Activated naive CD4-positive, alpha-beta T cell treated with anti-CD3 and anti-CD28 coated beads for 36 hours (primary cell): ENCODE measurements at places on chromosomes 4 and X.
A peak's percentile ranks its signal among the peaks of the same experiment; 100 is the strongest.

GRCh38 chrX:129701624-129702069 is 37.1 kb upstream of the XPNPEP2 start:
- DNase-seq = no peak

- DNase-seq = peak; percentile 18
These were observed 295.4 kb upstream of the KLF3 start for GRCh38 chr4:38368613-38369012.

DNA sequence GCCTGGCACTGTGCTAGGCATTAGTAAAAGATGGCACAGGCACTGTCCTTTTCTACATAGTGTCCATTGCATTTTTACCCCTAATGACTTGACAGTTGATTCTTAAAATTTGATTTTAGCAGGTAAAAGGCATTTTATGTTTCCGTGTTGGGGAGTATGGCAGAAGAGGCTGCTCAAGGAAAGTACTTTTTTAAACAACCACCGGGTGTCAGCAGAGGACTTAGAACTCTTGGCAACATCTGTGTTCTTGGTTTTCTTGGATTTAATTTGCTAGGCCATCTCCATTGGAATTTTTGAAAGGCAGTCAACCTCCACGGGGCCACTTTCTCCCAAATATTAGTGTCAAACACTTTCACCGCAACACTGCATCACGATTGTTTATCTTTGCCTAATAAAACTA is 102.9 kb downstream of the TSPAN7 start:
- DNase-seq = peak; percentile 18

DNA sequence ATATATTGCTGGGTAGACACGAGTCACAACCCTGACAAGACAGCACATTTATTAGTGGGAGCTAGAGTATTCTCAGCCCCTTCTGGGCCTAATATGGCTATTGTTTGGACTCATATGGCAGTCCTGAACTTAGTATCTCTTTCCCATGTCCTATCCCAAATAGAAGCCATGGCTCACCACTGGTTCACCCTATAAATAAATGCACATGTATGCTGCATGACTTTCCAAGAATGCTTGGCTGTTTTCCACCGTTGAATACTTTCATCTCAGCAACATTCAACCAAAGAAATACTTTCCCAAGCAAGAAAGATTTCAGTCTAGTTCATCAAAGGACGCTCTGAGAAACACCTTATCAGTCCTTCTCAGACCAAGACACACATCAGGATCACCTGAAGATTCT is 36.7 kb downstream of the SMPX start:
- DNase-seq = no peak

- no peak for DNase-seq
These were observed 104.9 kb downstream of the RASGEF1B start for GRCh38 chr4:81366779-81367178.

DNA sequence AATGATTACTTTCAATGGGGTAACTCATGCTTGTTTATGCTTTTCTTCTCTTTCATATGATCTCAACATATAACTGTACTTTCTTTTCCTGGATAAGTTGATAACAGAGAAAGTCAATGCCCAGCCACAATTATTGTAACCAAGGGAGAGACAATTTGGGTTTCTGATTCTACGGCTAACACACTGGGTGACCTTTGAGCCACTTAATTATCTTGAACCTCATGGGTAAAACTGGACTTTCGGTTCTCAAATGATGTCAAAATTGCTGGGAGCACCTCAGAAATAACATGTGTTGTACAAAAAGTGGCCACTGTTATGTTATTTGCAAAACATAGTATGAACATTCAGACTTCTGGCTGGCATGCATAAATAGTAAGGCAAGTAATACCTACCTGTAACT is 79.6 kb upstream of the MCF2 start:
- DNase-seq = no peak

DNA sequence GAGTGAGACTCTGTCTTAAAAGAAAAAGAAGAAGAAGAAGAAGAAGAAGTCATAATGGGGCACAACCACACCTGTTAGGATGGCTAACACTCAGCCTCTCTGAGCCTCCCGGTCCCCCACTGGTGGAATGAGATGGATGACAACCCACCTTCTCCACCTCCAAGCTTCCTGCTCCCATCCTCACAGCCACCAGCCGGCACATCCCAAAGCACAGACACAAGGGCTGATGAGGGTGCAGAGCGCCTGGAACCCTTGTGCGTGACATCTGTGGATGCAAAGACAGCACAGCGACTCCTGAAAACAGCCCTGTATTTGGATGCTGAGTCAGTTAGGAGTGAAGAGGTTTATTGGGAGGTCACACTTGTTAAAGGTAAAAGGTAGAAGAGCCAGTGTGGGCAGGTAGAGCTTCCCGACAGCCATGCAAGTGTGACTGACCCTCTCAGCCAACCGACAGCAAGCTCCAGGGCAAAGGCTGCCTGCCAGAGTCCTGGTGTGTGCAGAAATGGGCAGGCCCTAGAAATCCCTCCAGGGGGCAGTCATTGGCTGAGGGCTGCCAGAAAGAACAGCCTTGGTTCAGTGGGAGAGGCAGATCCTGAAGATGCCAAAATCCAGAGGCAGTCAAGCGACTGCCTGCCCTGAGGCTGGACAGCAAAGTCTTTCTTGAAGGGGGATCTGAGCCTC is 26.6 kb upstream of the MAN2B2 start:
- DNase-seq = peak; percentile 18

- no peak for DNase-seq
These were observed 30.9 kb downstream of the SUPT20HL1 start for GRCh38 chrX:24391389-24391788.

DNA sequence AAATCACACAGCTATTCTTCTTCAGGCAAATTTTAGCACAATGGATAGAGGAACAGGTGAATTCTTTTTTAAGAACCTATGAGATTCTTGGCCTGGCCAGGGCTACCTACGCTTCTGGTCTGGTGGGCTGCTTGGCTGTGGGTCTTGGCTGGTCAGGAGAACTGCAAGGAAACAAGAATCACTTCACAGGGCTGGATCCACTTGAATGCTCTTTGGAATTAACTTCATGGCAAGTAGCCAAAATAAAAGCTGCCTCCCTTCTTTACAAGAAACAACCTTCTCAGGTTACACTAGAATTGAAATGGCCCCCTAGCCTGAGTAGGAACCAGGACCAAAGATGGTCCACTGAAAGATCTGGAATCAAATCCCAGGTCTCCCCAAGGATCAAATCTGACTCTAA is 519.1 kb downstream of the IQCM start:
- DNase-seq = no peak

GRCh38 chrX:113009837-113010236 is 169.2 kb upstream of the AMOT start:
- DNase-seq = no peak

DNA sequence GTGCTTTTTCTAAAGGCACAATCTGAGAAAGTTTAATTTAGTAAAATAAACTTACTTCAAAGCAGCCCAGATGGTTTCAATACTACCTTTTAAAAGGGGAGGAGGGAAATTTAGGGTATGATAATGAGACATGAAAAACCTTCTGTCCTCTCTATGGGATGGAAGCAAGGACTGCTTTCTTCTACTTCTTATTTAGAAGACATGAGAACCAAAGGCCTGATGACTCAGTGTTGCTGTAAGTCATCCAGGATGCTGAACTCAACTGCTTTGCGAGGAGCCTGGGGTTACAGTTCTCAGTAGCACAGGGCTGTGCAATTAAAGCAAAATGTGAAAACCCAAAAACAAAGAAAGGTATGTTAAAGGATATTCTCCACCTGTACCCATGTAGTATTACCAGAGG is 140.8 kb upstream of the EDNRA start:
- no peak for DNase-seq

- DNase-seq = peak; percentile 15
These were observed 2.4 kb downstream of the LONRF3 start for GRCh38 chrX:118976599-118977340.

GRCh38 chrX:45266456-45266855 is 65.8 kb upstream of the DIPK2B start:
- DNase-seq = no peak

- DNase-seq = no peak
These were observed 224.6 kb downstream of the SPRY1 start for GRCh38 chr4:123621072-123621705.

DNA sequence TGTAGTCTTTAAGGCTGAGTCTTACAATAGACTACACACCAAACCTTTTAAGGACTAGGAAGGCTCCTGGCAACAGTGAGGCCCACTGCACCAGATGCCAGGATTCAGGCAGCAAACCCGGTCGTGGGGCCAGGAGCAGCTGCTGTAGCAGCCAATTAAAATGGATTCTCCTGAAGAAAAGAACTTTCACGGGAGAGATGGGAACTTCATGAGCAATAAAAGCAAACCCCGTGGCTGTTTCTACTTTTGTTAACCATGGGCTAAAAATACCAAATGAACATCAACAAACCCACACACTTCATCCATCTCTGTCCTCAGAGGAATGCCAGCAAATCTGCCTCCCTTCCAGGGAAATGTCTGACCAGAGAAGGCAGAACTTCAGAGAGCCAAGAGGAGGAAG is 101.4 kb downstream of the BTC start:
- no peak for DNase-seq

GRCh38 chrX:143894938-143895337 is 11.1 kb downstream of the UBE2NL start:
- DNase-seq = no peak

DNA sequence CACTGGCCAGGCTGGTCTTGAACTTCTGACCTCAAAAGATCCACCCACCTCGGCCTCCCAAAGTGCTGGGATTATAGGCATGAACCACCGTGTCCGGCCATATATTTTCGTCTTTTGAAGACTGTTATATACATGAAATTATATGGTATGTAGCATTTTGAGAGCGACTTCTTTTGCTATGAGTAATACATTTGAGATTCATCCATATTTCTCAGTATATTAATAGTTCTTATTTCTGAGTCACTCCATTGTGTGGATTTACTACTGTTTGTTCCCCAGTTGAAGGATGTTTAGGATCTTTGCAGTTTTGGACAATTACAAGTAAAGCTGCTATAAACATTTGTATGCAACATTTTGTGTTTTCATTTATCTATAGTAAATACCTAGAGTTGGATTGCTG is 34.9 kb downstream of the GNL3L start:
- DNase-seq = no peak

GRCh38 chrX:19774905-19775304 is 112.5 kb downstream of the SH3KBP1 start:
- DNase-seq = peak; percentile 30

DNA sequence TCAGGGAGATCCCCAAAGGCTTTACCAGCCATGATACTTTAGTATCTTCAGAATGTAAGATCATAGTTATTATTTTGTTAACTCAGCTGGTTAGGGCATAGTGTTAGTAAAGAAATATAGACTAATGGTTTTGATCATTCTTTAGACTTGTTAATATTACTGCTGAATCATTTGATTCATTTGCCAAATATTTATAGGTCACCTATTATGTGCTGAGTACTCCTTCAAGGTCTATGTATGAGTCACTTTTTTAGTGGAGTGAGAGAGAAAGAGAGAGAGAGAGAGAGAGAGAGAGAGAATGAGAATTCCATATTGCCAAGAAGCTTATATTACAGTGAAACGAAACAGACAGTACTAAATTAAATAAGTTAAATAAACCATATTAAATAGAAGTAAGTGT is 110.3 kb downstream of the UBE2NL start:
- no peak for DNase-seq

DNA sequence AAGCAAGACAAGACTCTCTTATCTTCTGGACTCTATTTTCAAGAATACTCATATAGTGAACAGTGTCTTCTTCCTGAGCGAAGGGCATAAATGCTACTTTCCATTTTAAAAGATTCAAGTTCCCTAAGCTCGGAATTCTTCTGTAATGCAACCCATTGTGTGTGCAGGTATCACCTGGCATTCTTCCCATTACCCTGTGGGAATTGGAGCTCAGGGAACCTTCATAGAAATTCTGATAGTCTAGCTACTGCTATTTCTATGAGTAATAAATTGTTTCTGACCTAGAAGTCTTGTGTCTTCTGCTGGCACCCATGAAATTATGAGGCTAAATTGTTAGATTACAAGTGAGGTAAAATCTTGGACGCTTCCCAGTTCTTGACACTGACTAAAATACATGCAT is 324.1 kb upstream of the DIPK2B start:
- DNase-seq = no peak

GRCh38 chr4:165079476-165079875 is 25.8 kb downstream of the TRIM75 start:
- no peak for DNase-seq

DNA sequence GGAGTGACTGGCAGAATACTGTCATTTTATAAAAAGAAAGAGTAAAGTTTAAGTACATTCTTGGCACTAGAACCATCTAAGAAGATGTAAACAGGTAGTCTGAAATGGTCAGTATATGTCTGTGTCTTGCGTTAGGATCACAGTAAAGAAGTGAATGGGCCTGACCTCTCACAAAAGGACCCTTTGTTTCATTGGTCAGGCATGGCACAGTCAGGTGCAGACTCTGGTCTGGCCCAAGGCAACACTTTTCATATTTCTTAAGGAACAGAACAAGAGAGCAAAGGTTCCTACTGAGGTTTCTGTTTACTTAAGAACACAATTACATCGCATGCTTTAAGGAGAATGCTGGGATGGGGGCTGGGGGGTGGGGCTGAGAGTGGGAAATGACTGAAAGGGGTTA is 48.1 kb downstream of the RPGR start:
- DNase-seq = no peak

- DNase-seq = no peak
These were observed 18.4 kb upstream of the AFF1 start for GRCh38 chr4:86916392-86916791.

GRCh38 chr4:128287141-128287870 is at the start of gene PGRMC2:
Gene PGRMC2 (minus strand): TSS chr4:128287813. CDS start chr4:128287790, 23 bp downstream.
- peak; percentile 54 for DNase-seq

GRCh38 chr4:108346818-108347210 is 178.1 kb upstream of the LEF1 start:
- DNase-seq = no peak

DNA sequence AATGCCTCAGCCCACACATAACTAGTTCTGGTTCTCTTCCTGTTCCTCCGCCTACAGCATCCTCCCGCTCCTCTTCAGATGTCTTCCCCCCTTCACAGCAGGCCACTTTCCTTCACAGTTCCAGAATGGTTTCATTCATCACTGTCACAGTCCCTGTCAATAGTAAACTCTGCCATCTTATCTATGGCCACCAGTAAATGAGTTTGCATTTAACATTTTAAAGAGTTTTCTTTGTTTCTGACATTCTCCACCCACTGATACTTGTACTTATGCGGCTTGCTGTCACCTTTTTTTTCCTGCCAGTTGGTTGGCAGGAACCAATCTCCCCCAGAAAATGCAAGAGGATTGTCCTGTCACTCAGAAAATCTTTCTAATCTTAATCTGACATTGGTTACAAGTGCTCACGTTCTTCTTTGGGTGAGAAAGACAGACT is 114.1 kb downstream of the GLUD2 start:
- DNase-seq = peak; percentile 33
